T follicular helper cell (primary cell): ENCODE measurements at places on chromosomes 4 and X.

DNA sequence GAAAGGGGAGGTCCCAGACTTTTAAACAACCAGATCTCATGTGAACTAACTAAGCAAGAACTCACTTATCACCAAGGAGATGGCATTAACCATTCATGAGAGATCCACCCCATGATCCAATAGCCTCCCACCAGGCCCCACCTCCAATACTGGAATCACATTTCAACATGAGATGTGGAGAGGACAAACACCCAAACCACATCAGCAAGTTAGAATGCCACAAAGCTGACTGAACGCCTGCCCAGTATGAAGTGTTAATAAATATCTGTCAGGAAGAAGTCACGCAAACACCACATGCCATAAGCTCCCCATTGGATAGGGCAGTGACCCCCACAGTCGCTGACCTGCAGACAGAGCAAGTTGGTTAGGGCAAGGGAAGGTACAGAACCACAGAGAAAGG, 14.3 kb downstream of the SLC10A6 start:
- no peak for DNase-seq

DNA sequence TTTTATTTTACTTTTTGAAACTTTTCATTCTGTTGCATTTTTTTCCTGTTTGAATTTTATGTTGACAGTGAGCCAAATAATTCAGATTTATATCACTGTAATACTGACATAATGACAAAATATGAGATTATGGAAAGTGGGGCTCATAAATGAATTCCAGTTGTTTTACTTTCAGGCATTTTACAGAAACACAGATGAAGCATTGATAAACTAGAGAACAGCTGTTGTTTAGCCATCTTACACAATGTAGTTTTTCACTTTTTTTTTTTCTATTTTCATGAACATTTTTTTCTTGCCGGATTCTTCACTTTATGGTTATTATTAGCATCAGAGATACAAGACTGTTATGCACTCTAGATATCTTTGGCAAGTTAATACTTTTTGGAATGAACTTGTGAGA, 91.7 kb upstream of the PAQR3 start:
- DNase-seq, result no peak

GRCh38 chr4:55512922-55513571, 33.7 kb downstream of the CLOCK start:
- no peak for DNase-seq

DNA sequence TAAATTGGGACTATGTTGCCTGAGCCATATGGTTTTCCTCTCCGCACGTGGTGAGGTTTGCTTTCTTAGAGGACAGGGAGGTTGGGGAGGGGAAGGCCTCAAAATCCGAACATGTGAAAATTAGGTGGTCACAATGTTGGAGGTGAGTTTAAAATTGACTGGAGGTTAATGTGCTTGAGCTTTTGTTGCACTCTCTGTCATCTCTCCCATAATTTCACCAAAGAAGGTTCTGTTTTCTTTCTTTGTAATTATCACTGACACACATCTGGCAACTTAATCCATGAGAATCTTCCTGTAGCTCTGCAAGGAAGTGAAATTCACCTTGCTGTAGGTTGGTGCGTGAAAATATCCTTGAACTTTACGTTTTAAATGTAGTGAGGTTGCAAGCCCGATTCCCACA, 225.5 kb downstream of the PDGFC start:
- no peak for DNase-seq

GRCh38 chr4:80814266-80814665, 216.2 kb upstream of the BMP3 start:
- DNase-seq, result no peak

GRCh38 chr4:23773884-23774636, 115.8 kb downstream of the PPARGC1A start:
- DNase-seq, result no peak

DNA sequence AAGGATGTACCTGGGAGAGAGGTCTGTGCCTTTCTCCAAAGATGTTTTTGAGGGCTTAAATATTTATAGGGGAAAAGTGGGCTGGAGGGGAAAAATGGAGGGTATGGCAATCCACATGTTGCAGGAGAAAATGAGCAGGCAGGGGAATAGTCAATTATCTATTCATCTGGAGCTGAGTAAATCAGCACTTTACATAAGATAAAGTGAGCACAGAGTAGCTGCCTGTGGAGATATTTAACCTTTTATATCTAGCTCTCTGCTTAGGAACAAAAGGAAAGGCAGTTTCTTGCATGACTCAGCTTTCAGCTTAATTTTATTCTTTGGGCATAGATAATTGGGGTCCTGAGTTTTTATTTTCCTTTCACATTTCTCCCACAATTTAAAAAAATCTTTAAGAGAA, 93.6 kb upstream of the NPY2R start:
- no peak for DNase-seq

DNA sequence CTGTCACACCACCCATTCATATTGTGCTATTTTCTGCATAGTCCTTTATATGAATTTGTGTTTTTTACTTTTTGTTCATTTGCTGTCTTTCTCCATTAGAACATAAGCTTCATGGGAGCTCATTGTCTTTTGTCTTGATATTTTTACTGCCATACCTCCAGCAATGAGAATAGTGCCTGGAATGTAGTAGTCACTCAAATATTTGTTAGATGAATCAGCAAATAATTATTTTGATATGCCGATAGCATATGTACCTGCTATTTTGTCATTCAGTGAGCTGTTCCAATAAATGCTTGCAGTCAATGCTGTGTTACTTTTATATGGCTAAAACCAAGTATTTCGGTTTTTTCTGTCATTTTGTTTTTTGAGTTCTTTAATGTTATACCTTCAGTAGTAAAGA, 43.5 kb upstream of the SLC25A31 start:
- DNase-seq, result no peak

GRCh38 chr4:152684007-152684406, 4.2 kb upstream of the TMEM154 start:
- no peak for DNase-seq

- no peak for DNase-seq
Measured at GRCh38 chr4:16199093-16199492, 27.2 kb downstream of the TAPT1 start.

DNA sequence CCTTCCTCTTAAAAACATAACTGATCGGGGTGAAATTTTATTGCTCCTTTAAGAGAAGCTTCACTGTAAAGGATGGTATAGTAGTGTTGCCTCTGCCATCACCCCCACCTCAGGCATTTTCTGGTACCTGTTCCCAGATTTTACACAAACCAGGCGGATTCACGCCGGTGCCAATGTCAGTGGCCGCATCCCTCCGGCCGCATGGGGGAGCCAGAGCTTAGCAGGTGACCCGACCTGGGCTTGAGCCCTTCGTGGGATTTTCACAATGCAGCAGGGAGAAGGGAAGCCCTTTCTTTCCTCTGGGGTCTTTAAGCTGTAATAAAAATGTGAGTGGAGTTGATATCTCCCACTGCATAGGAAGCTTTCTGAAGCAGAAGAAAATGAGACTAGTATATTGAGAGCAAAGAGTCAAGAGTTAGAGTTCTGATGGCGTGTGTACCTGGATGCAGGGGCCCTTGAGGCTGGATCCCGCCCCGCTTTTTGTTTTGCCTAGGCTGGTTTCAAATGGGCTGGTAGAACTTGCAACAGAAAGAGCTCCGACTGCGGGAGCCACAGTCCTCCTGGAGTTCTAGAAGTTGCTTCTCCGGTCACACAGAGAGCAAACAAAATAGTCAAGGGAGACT, 59.4 kb downstream of the POLR2B start:
- no peak for DNase-seq

- no peak for DNase-seq
Measured at GRCh38 chr4:89486673-89487072, 179.1 kb upstream of the GPRIN3 start.

- no peak for DNase-seq
Measured at GRCh38 chr4:89469930-89470375, 162.4 kb upstream of the GPRIN3 start.

DNA sequence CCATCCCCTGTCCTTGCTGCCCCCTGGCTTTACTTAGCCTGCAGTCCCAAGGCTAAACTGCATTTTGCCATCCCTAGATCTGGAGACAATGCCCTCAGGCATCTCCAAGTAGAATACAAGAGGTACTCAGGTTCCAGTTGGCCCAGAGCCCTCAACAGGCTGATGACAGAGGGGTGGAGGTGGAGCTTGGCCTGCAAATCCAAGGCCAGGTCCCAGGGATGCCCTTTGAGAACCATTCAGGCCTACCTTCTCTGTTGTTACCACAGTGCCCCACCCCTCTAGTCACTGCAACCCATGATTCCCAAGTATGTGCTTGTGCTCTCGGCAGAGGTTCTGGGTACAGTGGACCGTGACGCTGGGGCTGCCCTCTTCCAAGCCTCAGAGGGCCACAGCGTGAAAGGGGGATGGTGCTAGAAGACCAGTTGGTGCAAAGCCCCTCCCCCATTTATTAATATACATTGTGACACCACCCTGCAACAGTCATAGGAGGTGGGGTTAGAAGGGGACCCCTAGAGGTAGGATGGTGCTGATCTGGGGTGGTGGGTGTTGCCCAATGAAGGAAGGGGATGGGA, 6.4 kb upstream of the UBA1 start:
- no peak for DNase-seq

GRCh38 chrX:118626346-118626745, 101.1 kb upstream of the IL13RA1 start:
- no peak for DNase-seq

GRCh38 chr4:108255203-108255747, 86.5 kb upstream of the LEF1 start:
- DNase-seq, result no peak

DNA sequence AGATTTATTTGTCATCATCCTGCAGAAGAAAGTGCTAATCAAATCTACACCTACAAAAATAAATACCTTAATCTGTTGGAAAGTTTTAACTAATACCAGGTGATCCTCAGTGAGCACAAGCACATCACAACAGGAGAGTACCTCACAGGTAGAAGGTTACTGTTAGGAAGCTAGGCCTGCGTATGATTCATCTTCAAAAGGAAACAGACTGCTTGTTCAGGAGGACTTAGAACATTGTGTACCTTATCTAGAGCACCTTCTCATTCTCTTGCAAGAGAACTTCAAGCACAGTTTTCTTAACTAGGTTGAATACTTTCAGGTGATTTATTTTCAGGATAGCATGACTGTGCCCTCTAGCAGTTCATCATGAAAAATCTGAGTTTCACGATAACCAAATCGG, 54.2 kb downstream of the MND1 start:
- no peak for DNase-seq

DNA sequence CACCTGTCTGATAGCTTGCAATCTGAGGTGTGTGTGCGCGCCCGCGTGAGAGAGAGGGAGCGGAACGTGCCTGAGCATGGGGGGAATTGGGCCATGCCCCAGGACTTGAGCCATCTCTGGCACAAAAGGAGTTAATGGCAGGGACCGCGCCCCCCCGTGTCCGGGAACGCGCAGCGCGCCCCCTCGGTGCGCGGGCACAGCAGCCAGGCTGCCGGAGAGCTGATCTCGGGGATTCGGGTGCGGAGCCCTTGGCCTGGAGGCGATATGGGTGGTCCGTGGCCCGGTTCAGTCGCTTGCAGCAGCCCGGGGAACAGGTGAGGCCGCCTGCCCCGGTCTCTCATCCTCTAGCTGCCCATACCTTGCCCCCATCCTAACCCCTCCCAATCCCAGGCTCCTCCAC, at the start of gene NLGN3:
Gene NLGN3, plus strand, starts transcription at position 191 of the 400 bp plus-strand sequence. CDS start 2,909 bp downstream, outside the sequence.
- no peak for DNase-seq

DNA sequence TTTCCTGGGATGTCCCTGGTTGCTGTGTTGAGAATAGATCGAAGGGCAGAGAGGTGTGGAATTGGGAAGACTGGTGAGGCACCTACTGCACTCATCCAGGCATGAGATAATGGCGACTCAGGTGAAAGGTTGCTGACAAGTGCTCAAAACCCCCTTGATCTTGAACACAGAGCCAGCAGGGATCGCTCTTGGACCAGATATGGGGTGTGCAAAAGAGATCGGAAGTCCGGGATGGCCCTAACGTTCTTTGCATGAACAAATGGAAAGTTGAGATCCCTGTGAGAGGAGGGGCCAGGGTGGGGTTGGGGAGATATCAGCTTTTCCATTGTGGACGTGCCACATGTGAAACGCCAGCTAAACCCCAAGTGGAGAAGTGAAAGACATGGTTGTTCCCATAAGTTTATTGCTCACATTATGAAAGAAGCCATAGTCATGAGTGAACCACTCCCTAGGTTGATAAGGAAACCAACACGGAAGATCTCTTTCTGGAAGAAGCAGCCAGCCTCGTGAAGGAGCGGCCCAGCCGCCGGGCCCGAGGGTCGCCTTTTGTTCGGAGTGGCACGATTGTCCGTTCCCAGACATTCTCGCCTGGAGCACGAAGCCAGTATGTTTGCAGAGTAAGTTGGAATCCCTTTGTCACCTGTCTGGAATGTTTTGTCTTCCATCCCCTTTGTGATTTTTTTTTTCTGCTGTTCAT, 22.6 kb upstream of the CLCN4 start:
- no peak for DNase-seq

DNA sequence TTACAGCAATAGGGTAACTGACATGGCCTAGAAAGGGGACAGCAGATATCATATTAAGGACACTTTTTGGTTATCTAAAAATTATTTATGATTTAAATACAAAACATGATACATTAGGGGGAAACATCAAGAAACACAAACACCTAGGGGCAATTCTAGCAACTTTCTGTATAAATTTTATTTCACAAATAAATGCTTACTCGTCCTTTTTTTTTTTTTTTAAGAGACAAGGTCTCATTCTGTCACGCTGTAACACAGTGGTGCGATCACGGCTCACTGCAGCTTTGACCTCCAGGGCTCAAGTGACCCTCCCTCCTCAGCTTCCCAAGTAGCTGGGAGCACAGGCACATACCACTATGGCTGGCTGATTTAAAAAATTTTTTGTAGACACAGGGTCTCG, 151.8 kb upstream of the BCOR start:
- no peak for DNase-seq

DNA sequence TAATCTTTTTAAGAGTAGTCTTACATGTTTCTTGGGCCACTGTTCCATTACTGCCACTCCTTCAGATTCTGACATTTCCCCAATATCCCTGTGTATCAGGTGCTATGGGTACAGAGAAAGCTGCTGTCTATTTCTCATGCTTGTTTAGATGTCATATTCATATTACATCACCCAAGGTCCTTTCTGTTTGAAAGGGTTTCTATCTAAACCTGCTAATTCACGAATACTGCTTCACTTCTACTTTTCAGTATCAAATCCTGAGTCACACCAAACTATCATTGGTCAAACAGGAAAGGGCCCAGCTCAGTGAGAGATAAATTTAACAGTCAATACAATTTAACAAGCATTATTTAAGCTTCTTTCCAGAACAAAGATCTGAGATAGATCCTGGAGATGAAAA, 241.4 kb downstream of the UGT8 start:
- no peak for DNase-seq
